ENCODE measurements at places on chromosomes 2 and 18.
A peak's percentile ranks its signal among the peaks of the same experiment; 100 is the strongest.

- no peak for DNase-seq
Measured at GRCh38 chr2:18790509-18791171, 201.3 kb upstream of the NT5C1B start.

DNA sequence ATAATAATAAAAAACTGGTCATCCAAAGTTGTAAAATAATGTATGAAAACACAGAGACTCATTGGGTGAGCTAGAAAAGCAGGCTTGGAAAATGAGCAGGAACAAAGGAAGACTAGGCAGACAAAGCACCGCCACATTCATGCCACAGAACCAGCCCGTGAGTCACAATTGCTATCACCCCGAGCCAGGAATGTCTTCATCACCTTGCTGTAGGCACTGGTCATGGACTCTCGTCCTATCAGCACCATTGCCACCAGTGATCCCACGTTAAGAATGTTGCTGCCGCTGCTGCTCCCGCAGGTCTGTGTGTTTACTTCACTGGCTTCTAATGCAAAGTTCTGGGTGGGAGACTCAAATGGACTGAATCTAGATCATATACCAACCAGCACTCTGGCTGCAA lies 417.9 kb downstream of the PID1 start:
- DNase-seq: no peak

DNA sequence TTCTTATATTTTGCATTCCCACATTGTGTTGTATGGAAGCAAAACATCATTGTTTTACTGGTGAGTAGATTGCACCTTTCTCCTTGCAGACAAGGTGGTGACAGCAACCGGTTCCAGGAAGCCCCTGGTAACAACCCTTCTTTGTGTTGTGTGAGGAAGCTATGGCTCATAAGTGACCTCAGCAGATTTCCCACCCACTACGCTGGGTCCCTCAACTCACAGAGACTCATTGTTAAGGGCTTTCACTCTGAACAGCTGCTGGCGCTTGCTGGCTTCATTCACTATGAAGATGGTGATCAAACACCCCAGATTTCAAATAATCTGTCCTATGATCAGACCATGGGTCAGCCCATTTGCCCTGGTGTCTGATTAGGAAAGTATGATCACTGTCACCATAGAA lies 53.4 kb downstream of the WIPF1 start:
- no peak for DNase-seq

DNA sequence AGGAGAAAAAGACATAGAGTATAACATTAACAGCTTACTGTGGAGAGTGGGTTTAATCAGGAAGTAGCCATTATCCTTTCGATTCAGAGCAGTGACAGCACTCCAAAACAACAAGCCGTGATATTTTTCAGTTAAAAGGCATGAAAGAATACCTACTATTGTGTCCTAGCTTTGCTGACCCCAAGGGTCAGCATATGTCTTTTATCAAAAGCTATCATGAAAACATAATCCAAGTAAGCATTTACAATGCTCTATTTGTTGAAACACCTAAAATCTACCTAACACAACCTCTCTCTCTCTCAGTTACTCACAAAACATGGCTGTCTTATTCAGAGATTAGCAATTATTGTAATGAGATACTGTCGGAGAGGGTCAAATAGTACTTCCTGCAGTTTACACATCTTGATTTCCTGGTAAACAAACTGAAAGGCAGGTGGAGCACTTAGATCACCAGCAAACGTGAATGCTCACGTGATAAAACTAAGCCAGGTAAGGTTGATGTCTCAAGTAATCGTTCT lies 100.0 kb downstream of the BAZ2B start:
- DNase-seq: no peak

DNA sequence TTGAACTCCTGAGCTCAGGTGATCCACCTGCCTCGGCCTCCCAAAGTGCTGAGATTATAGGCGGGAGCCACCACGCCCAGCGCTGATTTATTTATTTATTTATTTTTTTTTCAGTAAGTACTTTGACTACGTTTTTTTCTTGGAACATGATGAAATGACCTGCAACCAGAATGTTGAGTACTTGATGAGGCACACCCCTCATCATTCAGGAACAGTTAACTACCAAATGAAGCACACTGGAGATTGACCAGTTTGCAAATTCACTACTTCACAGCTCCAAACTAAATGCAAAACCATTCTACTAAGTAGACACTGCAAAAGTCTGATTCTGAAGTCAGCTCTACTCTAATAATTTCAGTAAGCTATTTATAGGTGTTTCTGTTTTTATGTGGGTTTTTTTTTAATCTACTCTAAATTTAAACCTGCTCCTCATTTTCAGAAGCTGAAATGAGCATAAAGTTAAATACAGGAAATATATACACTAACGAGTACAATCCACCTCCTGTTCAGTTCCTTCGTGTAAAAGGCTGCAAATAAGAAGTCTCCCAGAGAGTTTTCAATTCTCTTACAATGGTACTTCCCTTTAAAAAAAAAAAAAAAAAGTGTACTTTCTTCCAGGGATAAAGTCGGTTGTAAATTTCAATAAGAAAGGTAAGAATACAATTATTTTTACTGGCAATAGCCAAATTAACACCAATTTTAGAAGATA lies 1.4 kb downstream of the GFPT1 start:
- DNase-seq: no peak

DNA sequence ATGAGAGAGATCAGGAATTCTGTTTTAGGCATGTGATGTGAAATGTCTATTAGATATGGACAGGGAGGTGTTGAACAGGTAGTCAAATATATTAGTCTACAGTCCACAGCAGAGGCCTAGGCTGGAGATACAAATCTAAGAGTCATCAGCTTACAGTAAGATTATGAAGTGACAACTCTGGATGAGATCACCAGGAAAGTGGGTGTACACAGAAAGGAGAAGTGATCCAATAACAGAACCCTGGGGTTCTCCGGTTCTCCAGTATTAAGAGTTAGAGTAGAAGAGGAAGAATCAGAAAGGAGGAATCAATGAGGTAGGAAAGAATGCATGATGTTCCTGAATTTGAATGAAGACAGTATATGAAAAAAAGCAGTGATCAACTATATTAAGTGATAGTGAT lies 362.3 kb downstream of the FIGN start:
- DNase-seq: no peak

DNA sequence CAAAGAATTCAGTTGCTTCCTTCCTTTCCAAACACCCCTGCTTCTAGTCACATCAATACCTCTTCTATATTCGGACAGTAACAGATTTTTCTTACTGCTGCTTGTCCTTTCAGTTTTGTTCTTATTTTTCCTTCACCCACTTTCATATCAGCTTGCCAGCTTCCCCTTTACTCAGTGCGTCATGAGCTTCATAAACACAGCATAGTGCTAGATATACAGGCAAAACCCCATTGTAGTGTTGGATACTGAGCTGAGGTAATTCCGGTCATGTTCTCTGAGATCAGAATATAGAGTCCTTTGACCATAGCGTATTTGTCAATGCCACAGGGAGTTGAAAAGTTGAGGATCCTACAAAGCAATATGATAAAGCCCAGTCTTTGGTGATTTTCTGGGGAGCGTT lies 2.4 kb downstream of the FARP2 start:
- DNase-seq: no peak

DNA sequence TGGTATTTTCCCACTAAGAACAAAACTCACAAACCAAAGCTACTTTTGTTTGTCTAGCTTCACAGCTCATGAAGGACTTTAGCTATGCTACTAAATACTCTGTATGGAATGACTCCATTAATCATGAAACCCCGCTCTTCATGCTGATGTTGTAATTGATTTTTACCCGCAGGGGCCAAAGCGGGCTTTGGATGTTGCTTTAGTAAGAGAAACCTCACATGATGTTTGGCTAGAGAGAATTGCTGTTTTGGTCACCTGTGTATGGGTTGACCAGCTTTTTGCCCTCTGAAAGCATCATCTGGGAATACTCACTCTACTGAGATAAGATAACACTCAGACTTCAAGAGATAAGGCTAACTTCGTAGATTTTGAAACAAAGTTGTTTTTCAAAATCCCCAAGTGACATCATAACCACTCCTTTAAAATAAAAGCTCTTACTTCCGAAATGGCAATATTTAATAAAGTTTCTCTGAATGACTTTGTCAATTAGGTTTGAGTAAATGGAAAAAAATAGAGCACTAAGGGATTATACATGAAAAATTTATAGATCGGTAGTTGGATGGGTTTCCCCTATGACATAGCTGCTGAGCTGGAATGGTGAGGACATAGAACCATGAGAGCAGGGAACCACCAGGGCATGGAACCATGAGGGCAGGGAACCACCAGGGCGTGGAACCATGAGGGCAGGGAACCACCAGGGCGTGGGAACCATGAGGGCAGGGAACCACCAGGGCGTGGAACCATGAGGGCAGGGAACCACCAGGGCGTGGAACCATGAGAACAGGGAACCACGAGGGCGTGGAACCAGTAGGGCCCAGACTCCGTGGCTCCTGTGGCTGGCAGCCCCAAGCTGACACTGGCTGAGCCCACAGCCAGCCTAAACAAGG lies 31.9 kb downstream of the ACKR3 start:
- DNase-seq: no peak

GRCh38 chr2:128503399-128504245 lies 185.0 kb upstream of the HS6ST1 start:
- no peak for DNase-seq

DNA sequence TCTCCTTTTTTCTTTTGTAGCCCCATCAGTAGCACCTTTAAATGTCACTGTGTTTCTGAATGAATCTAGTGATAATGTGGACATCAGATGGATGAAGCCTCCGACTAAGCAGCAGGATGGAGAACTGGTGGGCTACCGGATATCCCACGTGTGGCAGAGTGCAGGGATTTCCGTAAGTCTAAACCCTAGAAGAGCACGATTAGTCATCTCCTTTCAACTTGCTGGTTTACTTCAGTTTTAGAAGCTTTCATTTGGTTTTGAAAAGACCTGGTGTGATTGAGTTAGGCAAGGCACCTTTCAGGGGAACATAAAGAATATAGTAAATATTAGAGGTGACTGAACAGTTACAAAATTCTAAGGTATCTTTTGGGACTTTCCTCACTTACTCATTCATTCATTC lies 72.2 kb upstream of the TMEM87B start:
- DNase-seq: no peak

DNA sequence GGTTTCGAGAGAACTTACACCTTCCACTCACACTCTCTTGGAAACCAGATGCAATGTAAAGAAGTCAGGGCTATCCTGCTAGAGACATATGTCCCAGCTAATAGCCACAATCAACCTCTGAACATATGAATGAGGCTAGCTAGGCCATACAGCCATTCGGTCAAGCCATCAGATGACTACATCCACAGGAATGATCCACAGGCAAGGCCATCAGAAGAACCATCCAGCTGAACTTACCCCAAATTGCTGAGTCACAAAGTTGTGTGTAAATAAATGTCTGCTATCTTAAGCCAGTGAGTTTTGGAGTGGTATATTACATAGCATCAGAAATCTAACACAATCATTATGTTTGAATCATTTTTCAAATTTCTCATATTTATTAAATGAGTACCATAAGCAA lies 5.2 kb upstream of the SPAST start:
- DNase-seq: no peak

GRCh38 chr2:172172513-172173173 lies 69.9 kb upstream of the DLX2 start:
- DNase-seq: peak; percentile 8

- DNase-seq: no peak
Measured at GRCh38 chr2:9291331-9291730, 84.7 kb downstream of the ASAP2 start.

GRCh38 chr2:36333350-36334012 lies 22.1 kb upstream of the CRIM1 start:
- no peak for DNase-seq

- no peak for DNase-seq
Measured at GRCh38 chr2:7803515-7803914, 878.3 kb upstream of the ID2 start.

DNA sequence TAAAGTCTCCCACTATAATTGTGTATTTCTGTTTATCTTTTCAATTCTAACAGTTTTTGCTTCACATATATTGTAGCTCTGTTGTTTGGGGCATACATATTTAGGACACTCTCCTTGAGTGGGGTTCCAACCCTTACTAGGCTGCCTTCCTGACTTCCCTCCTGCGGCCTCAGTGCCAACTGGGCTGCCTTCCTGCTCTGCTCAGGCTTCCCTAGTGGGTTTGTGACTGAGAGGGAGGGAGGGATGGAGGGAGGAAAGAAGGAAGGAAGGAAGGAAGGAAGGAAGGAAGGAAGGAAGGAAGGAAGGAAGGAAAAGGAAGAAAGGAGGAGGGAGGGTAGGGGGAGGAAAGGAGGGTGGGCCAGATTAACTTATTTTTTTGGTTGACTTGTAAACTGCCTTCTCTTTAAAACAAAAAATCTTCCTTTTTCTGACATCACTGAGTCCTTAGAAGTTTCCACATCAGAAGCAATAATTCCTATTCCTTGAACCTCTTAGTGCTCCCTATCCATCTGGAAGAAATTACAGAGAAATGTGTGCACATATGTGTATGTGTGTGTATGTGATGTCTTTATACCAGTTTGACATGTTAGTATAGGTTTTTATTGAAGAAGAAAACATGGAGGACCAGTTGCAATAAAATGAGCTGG lies 145.4 kb upstream of the PGAP1 start:
- DNase-seq: no peak

DNA sequence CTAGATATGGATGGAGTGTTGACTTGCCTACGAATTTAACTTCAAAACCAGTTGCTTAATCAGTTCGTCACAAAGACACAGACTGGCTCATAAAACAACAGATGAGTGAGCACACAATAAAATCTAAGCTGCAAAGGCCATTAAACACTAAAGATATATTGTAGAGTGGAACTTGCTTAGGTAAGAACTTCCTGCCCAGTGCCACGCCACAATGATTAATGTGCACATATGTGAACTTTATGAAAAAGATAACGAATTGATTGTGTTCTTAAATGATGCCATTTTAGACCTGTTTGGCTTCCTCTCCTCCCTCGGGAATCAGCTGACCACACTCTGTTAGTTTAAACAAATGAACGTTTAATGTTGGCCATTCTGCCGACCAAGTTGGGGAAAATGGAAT lies 2031.3 kb upstream of the CELF4 start:
- DNase-seq: no peak

DNA sequence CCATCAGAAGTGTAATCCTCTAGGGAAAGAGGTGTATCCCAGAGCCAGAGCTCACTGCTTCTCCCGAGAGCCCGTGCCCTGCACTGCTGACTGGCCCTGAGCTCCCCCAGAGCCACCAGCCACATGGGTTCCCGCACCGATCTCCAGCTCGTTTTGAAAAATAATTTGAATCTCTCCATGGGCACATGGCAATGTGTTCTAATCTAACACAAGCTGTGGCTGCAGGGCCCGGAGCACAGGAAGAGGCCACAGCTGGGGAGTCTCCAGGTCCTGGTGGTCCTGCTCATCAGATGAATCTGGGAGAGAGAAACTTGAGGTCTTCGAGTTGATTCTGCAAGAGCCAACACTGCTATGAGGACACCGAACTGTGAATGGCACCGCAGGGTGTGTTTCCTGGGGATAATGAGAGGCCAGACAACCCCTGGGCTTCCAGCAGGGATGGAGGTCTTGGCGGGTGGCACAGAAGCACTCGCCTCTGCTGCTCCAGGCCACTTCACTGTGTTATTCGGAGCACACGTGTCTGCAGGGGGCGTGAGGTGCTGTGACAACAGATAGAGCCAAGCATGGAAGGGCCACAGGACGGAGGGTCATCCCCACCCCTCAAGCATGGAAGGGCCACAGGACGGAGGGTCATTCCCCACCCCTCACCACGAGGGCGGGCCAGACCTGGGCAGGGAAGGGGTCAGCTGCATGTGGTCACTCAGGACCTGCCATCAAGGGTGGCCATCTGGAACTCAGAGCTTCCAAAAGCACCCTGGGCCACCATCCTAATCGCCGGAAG lies 196.8 kb downstream of the NDUFA10 start:
- no peak for DNase-seq

- peak; percentile 42 for DNase-seq
Measured at GRCh38 chr2:105329197-105329554, 359 bp downstream of the TGFBRAP1 start.

Data from amygdala (tissue), 56 donors.